ENCODE measurements at places on chromosomes 6 and 20.

GRCh38 chr20:325889-326644 is 715 bp downstream of the SOX12 start:
- no peaks in the 10 kb centered on the region for H3K27me3 ChIP-seq
- H3K36me3 ChIP-seq = no peaks in the 10 kb centered on the region
- DNase-seq = peak; percentile 68
- peak overlapping the region; percentile 98 for H3K27ac ChIP-seq
- peak overlapping the region; percentile 19 for H3K4me3 ChIP-seq
- H3K4me1 ChIP-seq = peaks cover 33% of the 10 kb centered on the region

DNA sequence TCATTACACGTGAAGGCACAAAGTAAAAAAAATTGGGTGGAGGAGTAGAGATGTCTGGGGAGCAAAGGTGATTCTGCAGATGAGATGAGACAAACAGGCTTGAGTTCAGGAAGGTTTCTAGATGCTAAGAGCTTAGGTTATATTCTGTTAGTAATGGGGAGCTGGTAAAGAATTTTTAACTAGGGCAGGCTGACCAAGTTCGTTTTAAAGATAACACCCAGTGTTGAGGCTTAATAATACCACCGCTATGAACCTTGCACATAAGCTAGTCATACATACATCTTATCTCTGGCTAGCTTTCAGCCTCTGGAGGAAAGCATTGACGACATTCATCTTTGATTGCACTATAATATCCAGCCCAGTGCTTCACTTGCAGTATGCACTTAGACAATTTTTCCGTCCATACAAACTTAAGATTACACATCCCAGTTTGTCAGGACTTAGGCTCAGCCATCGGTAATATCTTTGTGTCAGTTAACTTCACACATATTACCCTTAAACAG is 12.1 kb downstream of the NHSL1 start:
- no peaks in the 10 kb centered on the region for H3K27me3 ChIP-seq
- peaks cover 19% of the 10 kb centered on the region for H3K4me1 ChIP-seq
- H3K27ac ChIP-seq = no peak overlapping the region
- no peak for DNase-seq

DNA sequence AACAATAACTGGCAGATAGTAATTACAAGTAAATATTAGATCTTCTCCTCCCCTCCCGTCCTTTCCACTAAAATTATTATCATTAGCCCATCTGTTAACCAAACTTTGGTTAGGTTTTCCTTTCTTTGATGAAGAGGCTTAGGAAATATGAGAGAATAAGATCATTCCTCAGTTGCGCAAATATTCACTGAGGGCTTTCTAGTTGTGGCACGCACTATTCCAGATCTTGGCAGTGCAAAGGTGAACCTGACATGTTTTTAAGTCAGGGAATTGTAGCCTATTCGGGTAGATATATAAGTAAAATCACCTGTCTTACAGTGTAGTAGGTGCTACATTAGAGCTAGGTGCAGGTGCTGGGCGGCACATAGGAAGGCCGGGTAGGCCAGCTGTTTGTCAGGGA is 31.1 kb downstream of the RNF217 start:
- peaks cover 21% of the 10 kb centered on the region for H3K4me1 ChIP-seq
- no peak overlapping the region for H3K4me3 ChIP-seq
- H3K27me3 ChIP-seq = no peaks in the 10 kb centered on the region
- H3K27ac ChIP-seq = peak overlapping the region; percentile 25
- DNase-seq = no peak

GRCh38 chr6:128074567-128074966 is 173.7 kb upstream of the THEMIS start:
- no peak overlapping the region for H3K4me3 ChIP-seq
- H3K4me1 ChIP-seq = no peaks in the 10 kb centered on the region

DNA sequence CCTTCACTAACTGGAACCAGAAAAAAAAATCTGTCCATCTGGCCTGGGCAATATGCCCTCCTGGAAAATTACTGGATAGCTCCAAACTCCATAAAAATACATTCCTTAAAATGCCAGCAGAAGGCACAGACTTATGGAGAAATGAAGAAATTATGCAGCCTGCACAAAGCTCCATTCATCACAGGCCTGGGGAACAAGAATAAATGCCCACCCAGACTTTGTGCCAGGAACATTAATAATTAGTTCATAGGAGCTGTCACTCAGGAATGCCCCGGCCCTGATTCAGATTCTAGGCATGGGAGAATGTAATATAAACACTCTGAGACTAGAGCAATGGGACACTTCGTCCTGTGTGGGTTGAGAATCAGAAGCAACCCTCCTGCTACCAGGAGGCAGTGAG is 199.3 kb downstream of the OTOR start:
- no peaks in the 10 kb centered on the region for H3K36me3 ChIP-seq
- no peak overlapping the region for H3K4me3 ChIP-seq
- peaks cover 10% of the 10 kb centered on the region for H3K4me1 ChIP-seq
- DNase-seq = no peak
- no peak overlapping the region for H3K27ac ChIP-seq
- no peaks in the 10 kb centered on the region for H3K27me3 ChIP-seq

- H3K27ac ChIP-seq = no peak overlapping the region
- H3K27me3 ChIP-seq = no peaks in the 10 kb centered on the region
- no peak for DNase-seq
- no peaks in the 10 kb centered on the region for H3K36me3 ChIP-seq
Measured at GRCh38 chr6:133595111-133595761, 293.7 kb upstream of the TCF21 start.

GRCh38 chr20:32429745-32430360 is 71.7 kb downstream of the ASXL1 start:
- no peaks in the 10 kb centered on the region for H3K27me3 ChIP-seq
- DNase-seq = no peak
- no peaks in the 10 kb centered on the region for H3K4me1 ChIP-seq
- no peak overlapping the region for H3K27ac ChIP-seq

DNA sequence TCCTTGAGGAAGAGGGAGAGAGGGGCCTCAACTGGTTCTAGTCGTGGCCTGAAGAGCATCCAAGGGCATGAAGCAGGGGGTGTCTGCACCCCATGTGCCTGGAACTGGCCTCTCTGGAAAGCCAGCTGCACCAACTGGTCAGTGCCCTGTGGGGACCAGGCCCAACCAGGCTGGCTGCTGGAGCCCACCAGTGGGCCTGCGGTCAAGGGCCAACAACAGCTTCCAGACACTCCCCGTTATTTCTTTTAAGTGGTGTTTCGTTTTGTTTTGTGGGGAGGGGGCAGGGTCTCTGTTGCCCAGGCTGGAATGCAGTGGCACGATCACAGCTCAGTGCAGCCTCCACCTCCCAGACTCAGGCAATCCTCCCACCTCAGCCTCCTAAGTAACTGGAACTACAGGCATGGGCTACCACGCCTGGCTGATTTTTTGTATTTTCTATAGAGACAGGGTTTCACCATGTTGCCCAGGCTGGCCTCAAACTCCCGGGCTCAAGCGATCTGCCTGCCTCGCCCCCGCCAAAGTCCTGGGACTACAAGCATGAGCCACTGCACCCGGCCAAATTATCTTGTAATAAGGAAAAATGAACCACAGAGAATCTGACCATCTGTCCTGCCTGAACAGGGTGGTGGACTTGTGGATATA is 11.9 kb upstream of the C20orf144 start:
- no peaks in the 10 kb centered on the region for H3K27me3 ChIP-seq
- H3K4me1 ChIP-seq = peaks cover 35% of the 10 kb centered on the region
- peaks cover 4% of the 10 kb centered on the region for H3K36me3 ChIP-seq
- no peak for DNase-seq

DNA sequence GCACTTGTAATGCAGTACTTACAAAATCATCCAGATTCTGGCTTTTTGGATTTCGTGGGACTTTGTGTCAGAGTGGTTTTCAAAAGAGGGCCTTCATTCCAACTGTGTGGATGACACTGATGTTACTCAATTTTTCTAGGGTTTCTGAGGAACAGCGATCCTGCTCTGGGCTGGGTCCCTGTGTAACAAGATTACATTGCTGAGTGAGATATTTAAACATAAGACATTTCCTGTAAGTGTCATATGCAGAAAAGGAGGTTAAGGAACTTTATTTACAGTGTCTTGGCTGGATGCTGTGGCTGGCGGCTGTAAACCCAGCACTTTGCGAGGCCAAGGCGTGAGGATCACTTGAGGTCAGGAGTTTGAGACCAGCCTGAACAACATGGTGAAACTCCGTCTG is 6.7 kb downstream of the ZFAND3 start:
- H3K27me3 ChIP-seq = no peaks in the 10 kb centered on the region
- no peak for DNase-seq
- no peak overlapping the region for H3K4me3 ChIP-seq
- H3K4me1 ChIP-seq = peaks cover 89% of the 10 kb centered on the region

DNA sequence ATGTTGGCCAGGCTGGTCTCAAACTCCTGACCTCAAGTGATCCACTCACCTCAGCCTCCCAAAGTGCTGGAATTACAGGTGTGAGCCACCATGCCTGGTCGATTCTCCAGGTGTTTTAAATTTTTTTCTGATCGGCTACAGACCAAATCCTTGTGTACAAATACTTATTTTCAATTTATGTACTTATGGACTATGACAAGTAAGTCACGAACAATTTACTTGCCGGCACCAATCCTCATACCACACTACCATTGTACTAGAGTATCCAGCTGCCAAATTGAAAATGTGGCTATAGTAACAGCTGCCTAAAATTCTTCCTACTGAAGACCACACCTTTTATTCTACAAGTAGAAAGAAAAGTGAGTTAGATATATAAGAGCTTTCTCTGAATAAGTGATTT is 26.9 kb downstream of the LIN28B start:
- H3K27ac ChIP-seq = no peak overlapping the region
- H3K27me3 ChIP-seq = no peaks in the 10 kb centered on the region
- H3K4me1 ChIP-seq = no peaks in the 10 kb centered on the region
- H3K36me3 ChIP-seq = no peaks in the 10 kb centered on the region
- DNase-seq = no peak
- no peak overlapping the region for H3K4me3 ChIP-seq

DNA sequence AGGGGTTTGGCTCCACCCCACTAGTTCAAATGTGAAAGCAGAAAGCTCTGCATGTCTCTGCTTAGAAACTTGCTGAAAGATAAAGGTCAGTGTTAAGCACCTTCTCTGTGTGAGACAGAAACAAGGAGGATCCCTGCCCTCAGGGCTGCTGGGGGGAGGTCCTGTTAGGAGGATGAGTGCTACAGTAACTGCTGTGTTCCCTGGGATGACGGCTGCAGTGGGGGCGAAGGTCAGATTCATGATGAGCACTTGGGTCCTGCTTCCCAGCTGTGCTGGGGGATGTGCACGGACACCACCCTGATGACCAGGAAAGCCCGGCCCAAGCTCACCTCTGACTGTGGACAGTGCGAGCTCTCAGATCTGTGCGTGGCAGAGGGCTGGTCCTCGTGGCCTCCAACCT is 252.6 kb downstream of the DLL1 start:
- H3K36me3 ChIP-seq = no peaks in the 10 kb centered on the region
- H3K4me3 ChIP-seq = no peak overlapping the region
- no peaks in the 10 kb centered on the region for H3K27me3 ChIP-seq
- H3K4me1 ChIP-seq = no peaks in the 10 kb centered on the region
- H3K27ac ChIP-seq = no peak overlapping the region

DNA sequence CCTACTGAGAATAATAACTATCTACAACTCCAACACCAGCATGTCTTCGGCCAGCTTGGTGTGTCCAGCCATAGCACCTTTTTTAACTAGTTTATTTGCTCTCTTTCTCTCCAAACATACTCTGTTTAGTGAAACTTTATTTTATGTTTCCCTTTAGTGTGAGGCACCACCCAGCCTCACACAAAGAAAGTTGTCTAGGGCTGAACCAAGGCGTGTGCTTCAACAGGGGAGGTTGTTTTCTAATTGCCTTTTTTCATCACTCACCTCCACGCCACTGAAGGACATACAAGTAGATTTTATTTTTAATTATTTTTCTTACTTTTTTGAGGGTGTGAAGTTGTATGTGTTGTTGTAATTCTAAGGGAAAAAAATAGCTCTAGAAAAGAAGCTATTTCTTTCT is 125.6 kb upstream of the MARCKS start:
- H3K27me3 ChIP-seq = no peaks in the 10 kb centered on the region
- no peak overlapping the region for H3K27ac ChIP-seq
- H3K4me3 ChIP-seq = no peak overlapping the region
- DNase-seq = no peak
- H3K36me3 ChIP-seq = no peaks in the 10 kb centered on the region

GRCh38 chr6:149755300-149756260 is 6.0 kb downstream of the PCMT1 start:
- no peaks in the 10 kb centered on the region for H3K36me3 ChIP-seq
- no peak overlapping the region for H3K27ac ChIP-seq
- H3K4me3 ChIP-seq = no peak overlapping the region
- H3K4me1 ChIP-seq = peaks cover 22% of the 10 kb centered on the region

GRCh38 chr6:118656847-118657451 is 5.6 kb upstream of the CEP85L start:
- no peak overlapping the region for H3K4me3 ChIP-seq
- no peak overlapping the region for H3K27ac ChIP-seq
- H3K36me3 ChIP-seq = no peaks in the 10 kb centered on the region
- no peak for DNase-seq

DNA sequence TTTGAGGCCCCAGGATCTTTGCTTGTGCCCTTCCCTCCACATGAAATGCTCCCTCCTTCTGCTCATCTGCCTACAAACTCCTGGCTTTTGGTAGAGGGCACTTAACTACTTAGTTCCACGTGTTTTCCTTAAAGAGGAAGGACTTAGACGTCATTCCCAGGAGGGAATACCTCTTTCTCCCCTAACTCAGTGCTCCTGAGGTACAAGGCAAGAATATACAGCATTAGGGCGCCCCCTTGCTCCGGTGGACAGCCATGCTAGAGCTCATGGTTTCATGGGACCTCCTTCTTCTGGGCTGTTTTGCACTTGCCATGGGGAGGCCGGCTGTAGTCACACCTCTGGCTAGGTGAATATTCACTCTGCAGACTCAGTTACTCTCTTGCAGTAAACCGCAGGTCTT is 93.8 kb upstream of the LY86 start:
- H3K27ac ChIP-seq = no peak overlapping the region
- H3K4me1 ChIP-seq = no peaks in the 10 kb centered on the region
- no peaks in the 10 kb centered on the region for H3K36me3 ChIP-seq
- DNase-seq = peak; percentile 42
- H3K27me3 ChIP-seq = no peaks in the 10 kb centered on the region
